ENCODE measurements at places on chromosomes 16 and 17.
A peak's percentile ranks its signal among the peaks of the same experiment; 100 is the strongest.

DNA sequence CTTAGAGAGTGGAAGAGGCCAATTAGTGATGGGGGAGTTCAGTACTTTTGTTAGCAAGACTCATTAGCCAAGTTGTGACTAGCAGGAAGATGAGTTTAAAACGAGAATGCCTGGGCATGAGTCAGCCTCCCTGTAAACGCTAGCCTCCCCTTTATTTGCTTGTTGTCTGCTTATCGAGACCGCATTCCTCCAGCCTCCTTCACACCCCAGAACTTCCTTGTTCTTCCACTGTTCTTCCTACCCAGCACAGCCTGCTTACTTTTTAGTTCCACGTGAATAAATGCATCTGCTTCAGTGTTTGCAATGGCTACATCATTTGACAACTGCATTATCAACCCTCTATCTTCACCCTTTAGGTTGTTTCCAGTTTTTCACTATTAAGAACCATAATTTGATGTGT is 20.2 kb upstream of the OR3A1 start:
- DNase-seq = no peak

GRCh38 chr17:81422776-81423697 is 27.8 kb downstream of the BAHCC1 start:
- DNase-seq = peak; percentile 92

DNA sequence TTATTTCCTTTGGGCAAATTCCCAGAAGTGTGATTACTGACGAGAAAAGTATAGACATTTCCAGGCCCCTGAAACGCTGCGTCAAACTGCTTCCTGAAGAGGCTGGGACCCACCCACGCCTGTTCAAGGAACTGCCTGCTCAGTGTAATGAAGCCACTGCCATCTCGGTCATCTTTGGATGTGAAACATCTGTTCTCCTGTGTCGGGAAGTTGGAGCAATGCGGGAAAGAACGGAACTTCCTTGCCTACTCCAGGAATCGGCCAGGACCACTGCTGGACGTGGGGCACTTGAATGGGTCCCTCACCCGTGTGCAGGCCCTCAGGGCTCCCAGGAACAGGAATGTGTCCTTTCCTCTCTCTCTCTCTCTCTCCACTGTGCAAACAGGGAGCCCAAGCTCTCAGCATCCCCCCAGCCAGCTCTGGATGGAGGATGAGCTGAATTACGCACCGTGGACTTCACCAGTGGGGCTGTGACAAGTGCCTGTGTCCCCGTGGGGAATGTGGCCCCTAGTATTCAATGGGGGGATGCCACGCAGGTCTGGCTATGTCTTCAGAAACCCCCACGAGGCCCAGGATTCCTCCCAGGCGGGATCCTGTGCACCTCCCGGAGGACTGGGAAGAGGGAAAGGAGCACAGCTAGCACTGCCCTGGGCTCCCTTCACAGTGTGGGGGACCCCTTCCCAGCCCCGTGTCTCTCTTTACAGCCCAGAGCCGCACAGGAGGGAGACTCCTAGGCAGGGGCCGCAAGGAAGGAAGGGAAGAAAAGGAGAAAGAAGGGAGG is 18.3 kb upstream of the LITAF start:
- no peak for DNase-seq

GRCh38 chr16:10938796-10939648 is 3.2 kb downstream of the DEXI start:
- DNase-seq = no peak

DNA sequence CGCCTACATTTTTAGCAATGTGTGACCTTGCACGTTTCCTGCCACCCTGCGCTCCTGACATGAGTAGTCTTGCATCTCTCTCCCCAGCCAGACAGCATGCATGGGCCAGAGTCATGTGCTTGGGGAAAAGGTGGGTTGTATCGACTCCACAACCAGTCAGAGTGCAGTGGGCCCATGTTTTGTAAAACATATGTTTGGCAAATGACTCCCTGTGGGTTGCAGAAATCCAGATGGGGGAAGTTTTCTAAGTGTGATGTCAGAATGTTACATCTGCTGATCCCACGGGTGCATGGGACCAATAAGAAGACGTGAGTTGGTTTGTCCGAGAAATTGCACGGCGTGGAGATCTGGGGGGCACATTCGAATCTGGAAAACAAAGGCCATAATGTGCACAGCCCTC is 147.1 kb downstream of the FOXL1 start:
- no peak for DNase-seq

GRCh38 chr17:31295489-31295871 is 1.6 kb downstream of the OMG start:
- no peak for DNase-seq

DNA sequence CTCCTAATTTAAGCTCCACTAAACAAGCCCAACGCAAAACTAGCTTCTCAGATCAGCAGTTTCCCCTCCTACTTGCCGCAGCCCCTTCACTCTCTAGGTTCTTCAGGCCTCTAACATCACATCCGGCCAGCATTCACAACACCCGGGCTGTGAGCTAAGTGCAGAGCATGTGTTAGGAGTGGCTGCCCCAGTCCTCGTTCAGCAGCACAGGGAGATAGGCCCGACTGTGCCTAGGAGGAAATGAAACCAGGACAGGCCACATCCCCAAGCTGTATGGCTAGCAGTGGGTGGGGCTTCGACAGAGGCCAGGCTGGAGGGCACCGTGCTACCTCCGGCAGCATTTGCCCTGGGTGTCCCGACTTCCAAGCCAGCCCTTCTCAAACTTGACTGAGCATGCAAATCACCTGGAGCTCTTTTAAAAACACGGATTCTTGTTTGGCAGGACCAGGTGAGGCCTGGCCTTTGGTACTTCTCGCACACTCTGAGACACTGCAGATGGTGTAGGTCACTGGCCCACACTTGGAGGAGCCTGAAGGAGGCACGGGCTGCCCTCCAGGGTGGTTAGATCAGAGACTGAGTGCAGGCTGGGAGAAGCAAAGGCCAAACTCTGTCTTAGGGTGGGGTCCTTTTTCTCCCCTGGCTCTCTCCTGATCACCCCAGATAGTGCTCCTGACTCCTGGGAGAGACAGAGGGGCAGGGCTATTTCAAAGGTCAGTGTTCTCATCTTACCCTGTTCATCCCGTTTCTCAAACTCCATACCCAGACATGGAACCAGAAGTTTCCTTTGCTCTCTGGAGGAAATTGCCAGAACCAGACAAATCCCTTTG is 202.0 kb downstream of the C16orf78 start:
- no peak for DNase-seq

GRCh38 chr16:83366228-83366627 is 441.6 kb upstream of the HSBP1 start:
- no peak for DNase-seq

DNA sequence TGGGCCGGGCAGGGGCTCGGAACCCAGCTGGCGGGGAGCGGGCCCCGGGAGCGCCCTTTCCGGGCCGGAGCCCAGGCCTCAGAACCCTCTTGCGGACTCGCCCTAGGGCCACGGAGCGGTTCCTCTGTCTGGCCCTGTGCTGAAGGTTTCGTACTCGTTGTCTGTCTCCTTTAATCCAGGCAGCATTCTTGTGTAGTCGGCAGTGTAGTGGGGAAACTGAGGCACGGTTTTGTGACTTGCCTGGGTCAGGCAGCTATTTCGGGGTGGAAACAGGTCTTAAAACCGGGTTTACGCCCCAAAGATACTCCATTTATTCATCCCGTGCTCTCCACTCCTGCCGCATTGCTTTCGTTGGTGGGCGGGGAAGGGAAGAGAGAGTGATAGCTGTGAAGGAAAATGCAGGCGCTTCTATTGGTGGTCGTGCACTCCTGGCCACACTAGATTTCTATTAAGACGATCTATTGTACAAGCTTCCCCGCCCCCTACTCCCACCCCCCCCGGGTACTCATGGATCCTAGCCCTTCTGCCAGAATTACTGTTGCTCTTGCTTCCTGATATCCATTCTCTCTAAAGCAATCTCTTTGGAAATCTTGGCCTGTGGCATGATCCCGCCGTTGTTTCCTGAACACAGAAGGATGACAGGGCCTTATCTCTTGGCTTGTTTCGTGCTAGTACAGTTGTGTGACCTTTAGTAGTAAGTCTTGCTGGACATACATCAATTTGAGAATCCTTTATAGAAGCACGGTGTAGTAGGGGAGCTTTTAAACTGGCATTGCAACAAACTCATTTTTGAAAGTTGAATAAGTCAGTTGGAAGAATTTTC is 751 bp downstream of the DCAF7 start:
- DNase-seq = peak; percentile 42

GRCh38 chr17:80832266-80832676 is 159.4 kb upstream of the CHMP6 start:
- DNase-seq = peak; percentile 57

- no peak for DNase-seq
These were observed 33.5 kb downstream of the SRL start for GRCh38 chr16:4208341-4208751.

DNA sequence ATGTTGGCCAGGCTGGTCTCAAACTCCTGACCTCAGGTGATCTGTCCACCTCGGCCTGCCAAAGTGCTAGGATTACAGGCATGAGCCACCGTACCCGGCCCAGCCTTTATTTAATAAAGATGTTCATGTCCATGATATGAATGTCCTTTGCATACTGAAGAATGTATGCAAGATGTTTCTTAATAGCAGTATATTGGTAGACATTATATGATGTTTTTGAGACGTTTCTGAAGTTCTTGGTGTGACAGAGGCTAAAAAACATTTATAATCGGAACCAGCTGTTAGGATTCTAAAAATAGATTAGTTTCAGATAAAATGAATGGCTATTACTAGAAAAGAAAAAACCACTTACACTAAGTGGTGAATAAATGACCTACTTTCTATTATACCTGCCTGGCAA is 11.8 kb downstream of the PDZD9 start:
- no peak for DNase-seq

- no peak for DNase-seq
These were observed 4.3 kb downstream of the MOSMO start for GRCh38 chr16:22012241-22012640.

DNA sequence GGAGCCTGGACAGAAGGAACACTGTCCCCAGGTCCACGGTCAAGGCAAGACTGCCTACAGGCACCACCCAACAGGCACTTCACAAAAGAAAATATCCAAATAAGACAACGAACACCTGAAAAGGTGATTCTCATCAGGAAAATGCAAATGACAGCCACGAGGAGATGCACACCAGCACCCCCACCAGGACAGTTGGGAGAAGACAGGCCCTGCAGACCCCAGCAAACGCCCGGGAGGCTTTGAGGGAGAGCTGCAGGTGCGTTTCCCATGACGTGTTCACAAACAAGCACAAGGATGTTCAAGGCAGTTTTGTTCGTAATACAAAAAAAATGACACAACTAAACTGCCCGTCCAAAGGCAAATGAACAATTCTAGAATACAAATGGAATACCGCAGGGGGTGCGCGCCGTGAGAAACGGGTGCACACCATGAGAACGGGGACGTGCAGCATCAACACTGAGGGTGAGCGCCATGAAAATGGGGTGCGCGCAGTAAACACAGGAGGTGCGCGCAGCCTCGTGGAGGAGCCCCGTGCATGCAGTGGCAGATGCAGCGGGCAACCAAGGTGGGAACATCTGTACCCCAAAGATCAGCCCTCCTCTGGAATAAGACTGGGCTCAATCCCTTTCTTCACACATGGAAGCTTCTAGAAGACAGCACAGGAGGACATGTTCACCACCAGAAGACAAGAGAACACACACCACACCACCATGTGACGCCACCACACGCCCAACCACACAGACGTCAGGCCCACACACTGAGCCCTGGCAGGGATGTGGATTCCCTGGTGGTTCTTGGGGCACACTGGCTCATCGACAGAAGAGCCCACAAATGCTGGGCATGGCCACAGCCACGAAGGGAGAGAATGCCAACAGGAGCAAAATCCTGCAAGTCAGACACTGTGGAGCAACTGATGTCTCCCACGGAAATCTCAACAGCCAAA is 91.2 kb downstream of the ZNF778 start:
- no peak for DNase-seq

DNA sequence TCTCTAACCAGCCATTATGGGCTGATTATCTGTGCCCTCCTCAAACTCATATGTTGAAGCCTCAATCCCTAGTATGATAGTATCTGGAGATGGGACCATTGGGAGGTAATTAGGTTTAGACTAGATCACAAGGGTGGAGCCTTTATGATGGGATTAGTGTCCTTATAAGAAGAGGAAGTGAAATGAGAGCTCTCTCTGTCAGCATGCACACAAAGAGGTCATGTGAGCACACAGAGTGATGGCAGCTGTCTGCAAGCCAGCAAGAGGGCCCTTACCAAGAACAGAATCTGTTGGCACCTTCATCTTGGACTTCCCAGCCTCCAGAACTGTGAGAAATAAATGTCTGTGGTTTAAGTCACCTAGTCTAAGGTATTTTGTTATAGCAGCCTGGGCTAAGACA is 101.9 kb downstream of the PCTP start:
- no peak for DNase-seq
